NCI-H2227 treated with DMSO at 0.1 percent for 48 hours (cell line): ENCODE measurements at places on chromosomes 2 and 18.

- DNase-seq, result no peak
Measured at GRCh38 chr2:72412214-72412613, 264.6 kb upstream of the CYP26B1 start.

GRCh38 chr18:35694808-35695207 is 113.3 kb downstream of the GALNT1 start:
- DNase-seq, result no peak

GRCh38 chr2:215503381-215503780 is 67.5 kb upstream of the FN1 start:
- no peak for DNase-seq

- DNase-seq, result no peak
Measured at GRCh38 chr18:49968644-49969309, 155.4 kb upstream of the ACAA2 start.

DNA sequence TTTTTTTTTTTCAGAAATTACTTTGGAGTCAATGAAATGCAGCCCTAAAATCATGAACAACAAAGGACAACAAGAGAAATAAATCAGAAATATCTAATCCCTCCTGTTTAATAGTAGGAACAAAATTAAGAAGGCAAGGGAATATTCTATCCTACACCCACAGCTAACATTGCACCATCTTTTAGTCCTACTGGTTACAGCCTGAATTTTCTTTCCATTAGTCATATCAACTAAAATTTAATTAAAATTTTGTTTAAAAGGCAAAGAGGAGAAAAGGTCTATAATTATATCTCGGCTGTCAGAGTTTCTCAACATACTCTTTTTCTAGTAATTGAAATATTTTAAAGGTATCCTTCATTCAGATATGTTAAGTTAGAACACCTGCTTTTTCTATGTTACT is 61.9 kb downstream of the DTNA start:
- DNase-seq, result no peak

GRCh38 chr18:73976433-73976832 is 171.2 kb downstream of the FBXO15 start:
- no peak for DNase-seq

DNA sequence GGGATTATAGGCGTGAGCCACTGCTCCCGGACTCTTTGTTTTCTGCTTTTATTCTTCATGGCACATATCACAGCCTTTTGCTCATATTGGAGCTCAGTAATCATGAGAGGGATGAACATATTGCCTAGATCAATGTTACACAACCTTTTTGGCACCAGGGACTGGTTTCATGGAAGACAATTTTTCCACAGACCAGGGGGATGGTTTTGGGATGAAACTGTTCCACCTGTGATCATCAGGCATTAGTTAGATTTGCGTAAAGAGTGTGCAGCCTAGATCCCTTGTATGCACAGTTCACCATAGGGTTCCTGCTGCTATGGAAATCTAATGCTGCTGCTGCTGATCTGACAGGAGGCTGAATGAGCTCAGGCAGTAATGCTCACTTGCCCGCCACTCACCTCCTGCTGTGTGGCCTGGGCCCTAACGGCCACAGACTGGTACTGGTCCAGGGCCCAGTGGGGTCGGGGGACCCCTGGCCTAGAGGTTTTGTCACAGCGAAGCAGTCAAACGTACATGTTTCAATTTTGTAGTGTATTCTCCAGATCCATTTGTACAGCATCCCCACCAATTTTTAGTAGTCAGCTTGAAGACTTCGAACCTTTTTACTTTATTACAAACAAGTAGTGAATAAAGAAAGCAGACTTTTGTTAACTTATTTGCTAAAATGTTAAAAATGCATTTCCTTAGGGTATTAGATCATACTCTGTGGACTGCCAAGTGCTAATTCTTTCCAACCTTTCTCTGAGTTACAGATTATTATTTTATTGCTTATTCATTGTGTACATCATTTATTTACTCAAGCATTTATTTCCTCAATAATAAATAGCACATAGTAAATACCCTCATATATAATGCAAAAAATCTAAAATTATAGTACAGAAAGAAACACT is 6.2 kb downstream of the DAW1 start:
- DNase-seq, result no peak

DNA sequence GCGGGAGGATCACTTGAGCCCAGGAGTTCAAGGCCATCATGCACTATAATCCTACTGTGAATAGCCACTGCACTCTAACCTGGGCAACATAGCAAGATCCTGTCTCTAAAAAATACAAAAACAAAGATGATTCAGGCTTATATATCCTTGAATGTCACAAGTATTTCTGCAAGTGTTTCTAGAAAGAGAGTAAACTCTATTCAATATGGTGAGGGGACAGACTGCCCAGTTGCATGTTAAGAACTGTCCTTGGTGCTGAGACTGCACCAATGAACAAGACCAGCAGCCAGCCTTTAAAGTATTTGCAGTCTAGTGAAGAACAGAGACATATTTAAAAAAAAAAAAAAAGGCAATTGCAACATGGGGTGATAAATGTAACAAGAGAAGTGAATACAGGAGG is 16.4 kb downstream of the MAP3K19 start:
- no peak for DNase-seq

DNA sequence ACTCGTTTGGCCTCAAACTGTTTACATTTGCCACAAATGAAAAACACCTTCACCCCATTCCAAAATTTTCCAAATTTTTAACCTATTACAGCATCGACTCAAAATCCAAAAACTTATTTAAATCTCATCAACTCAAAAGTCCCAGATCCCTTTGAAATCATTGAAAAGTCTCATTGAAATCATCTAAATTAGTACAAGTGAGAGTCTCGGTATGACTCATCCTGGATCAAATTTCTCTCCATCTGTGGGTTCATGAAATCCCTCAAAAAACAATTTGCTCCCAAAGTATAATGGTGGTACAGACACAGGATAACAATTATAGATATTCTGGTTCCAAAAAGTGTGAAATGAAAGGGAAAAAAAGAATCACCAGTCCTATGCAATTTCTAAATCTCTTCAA is 65.1 kb downstream of the LRP1B start:
- DNase-seq, result no peak

GRCh38 chr2:197893403-197894177 is 89.2 kb downstream of the PLCL1 start:
- DNase-seq, result no peak

DNA sequence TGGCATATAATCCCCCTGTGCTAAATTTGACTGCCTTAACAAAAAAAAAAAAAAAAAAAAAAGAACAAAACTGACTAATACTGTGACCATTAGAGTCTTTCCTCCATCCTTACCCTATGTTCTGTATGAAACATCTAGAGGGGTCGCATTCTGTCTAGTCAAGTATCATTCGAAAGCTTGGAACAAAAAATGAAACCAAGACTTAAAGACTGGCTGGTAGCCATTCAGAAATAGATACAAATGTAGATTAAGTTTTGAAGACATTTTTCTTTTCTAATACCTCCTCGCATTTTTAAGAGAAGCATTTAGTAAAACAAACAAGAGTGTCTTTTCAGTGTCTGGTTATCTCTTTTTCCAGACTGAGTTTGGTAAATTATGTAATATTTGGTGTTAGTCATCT is 66.7 kb downstream of the SPATS2L start:
- DNase-seq, result no peak

DNA sequence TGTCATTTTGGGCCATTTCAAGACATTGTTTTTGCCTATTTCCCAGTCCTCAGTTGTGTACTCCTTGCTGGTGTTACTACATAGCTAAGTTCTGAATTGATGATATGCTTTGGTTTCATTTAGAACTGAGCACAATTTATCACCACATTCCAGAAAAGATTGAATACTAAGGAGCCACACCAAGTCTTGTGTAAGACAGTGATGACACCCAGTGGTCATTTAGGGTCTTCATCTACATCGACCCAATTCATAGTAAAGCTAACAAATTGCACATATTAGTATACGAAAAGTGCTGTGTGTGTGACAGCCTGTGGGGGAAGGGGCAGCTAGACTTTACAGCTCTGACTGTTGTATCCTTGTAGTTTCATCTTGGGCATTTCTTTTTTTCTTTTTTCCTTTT is 10.9 kb upstream of the DLX2 start:
- DNase-seq, result peak; percentile 40

DNA sequence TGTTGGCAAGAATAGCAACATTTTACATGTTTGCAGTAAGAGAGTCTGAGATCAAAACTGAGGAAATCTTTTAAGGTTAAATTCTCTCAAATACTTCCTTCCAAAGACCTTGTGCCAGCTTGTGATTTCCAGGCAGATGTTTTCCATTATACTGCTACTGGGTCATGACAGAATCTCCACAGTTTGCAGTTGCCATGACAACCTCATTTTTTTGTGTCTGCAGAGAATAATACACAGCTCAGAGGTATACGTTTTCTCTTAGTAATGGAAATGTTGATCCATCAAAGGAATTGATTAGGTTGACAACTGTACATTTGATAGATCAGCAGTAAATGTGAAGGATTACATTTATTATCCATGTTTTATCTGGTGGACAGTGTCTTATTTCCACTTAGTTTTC is 29.1 kb upstream of the CSRNP3 start:
- DNase-seq, result peak; percentile 68

DNA sequence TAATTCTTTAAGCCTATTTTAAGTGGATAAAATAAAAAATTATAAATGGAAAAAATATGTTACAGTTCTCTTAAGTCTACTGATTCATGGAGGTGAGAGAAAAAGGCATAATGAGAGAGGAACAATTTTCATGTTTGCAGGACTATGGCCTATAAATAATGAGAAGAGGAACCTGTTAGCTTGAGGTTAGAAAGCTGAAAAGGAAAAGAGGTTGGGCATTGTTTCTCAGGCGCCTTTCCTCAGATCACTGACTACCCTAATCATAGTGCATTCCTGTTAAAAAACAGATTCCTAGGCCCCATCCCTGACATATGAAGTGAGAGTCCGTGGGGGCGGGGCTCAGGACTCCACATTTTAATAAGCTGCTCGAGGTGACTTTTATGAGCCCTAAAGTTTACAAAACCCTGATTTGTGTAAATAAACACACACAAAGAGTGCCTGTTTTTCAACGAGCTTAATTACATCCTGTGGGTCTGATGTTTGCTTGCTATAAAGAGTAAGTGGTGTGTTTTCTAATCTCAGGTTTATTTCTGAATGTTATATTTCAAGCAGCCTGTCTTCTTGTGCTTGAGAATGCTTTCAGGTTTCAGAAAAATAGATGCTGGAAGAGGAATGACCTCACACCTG is 335.5 kb downstream of the CLIP4 start:
- no peak for DNase-seq

GRCh38 chr2:195559431-195559914 is 97.6 kb upstream of the SLC39A10 start:
- no peak for DNase-seq

GRCh38 chr2:219423652-219424377 is 5.6 kb downstream of the DES start:
- DNase-seq, result no peak

DNA sequence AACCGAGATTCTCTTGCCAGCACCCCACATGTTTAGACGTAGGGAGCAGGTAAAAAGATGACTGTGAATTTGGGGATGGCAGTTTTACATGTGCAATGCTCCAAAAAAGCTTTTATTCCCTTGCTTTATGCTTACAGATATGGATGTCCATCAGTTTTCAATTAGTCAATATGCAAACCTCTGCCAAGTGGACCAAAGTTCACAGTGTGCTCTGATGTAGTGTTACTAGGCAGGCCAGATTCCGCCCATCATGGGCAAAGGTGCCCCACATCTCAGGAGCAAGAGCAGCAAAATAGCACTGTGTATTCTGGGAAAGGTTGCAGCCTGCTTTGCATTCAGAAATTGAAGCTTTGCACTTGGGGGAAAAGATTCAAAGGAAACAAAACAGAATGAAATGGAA is 329.7 kb upstream of the ZEB2 start:
- DNase-seq, result no peak

- no peak for DNase-seq
Measured at GRCh38 chr2:196481324-196481697, 158.2 kb upstream of the CCDC150 start.

DNA sequence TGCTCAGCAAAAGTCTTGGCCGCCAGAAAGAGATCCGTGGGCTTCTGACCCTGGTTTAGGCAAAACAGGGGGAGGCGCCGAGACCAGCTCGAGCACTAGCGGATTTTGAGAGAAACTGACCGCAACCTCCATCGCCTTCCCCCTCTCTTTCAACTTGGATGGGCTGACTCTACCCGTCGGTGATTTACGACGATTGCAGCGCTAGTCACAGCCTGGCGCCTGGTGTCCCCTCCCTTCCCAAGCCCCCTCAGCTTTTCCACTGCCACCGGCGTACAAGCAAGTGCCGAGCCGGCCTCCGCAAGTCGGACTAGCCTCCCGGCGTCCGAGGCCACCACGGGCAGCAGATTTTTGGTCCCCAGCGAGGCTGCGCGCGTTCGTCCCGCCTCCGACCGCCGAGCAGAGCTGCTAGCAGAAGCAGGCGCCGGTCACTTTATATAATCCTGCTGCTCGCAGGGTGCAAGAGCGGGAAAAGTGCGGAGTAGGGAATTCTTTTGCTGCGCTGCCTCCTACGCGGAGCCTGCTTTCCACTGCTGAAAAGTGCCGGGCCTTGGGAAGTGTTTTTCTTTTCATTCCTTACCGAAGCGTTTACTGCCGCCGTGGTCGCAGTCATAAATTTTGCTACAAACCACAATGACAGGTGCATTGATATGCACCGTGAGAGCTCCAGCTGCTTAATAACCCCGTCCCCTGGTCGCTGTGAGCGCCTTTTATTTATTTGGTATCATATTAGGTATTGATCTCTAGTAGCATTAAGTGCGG is 7.7 kb downstream of the HOXD3 start:
- no peak for DNase-seq

- DNase-seq, result no peak
Measured at GRCh38 chr18:26853401-26853800, 12.1 kb downstream of the AQP4 start.
